Psoas muscle (tissue), 8 donors: ENCODE measurements at places on chromosomes 2 and 18. TPM values are rescaled to one million over a fixed set of nuclear protein-coding genes. Genes with fewer than 3 reads are reported as not detected.

GRHL1 gene
- 0.96 TPM for total RNA-seq

LAMA3 gene
- 1.8 TPM for total RNA-seq

IL36G gene
- total RNA-seq, result not detected

ARHGEF4 gene
- 3.6 TPM for total RNA-seq

ERICH2 gene
- not detected for total RNA-seq

OTX1 gene
- not detected for total RNA-seq
